ENCODE measurements at places on chromosomes 13 and 19. TPM values are rescaled to one million over a fixed set of nuclear protein-coding genes. Genes with fewer than 3 reads are reported as not detected.

Gene SPRED3
- total RNA-seq, result 3.4 TPM

Gene TNFSF13B
- 7.2 TPM for total RNA-seq

Gene SIGLEC8
- total RNA-seq, result 11.0 TPM

Gene PLEKHF1
- 15.7 TPM for total RNA-seq

Gene FAM216B
- total RNA-seq, result not detected

Gene ACP7
- 7.3 TPM for total RNA-seq

Gene MEDAG
- 1.7 TPM for total RNA-seq
